B cell (primary cell): ENCODE measurements at places on chromosomes 2 and 18. TPM values are rescaled to one million over a fixed set of nuclear protein-coding genes. Genes with fewer than 3 reads are reported as not detected.

The DOK6 gene
- polyA plus RNA-seq: not detected in 2 replicates

DNA sequence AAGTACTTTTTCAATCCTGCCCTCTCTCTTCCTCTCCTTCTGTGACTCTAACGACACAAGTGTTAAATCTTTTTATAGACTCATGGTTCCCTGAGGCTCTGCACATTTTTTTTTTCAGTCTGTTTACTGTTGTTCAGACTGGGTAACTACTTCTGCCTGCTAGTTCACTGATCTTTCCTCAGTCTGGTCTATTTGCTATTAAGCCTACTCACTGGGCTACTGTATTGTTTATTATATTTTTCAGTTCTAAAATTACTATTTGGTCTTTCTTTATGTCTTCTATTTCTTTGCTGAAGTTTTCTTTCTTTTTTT lies 21.3 kb downstream of the PPP3R1 start:
- DNase-seq: no peak

DNA sequence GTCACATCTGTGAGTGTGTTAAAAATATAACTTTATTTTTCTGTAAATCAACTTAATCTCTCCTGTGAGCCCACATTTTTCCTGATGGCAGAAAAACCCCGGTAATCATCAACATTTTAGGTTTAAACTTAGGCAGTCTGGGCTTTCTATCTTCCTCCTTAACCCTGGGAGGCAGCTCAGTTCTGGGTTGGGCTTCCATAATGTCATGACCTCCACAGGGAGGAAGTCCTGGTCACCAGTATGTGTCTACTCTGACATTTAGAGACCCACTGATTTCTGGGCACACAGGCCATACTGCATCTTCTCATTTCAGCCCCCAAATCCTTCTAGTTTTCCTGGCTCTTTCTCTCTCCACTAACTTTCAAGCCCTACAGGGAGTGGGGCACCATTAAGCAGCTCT lies 181.2 kb downstream of the DYSF start:
- DNase-seq: no peak

DNA sequence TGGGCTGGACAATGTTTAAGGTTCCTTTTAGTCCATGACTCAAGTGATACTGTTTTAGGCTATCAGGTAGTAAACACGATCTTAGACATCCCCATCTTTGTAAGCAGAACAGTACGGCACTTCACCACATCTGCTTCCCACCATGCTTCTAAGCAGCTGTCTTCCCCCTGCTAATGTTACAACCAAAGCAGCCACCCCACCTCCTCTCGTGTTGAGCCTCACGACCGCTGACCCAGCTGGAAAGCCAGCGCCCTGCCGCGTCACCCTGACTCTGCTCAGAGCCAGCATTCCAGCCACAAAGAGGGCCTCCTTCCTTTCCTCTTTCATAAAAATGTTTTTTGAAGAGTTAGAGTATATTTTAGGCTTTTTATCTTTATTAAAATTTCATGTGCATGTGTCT lies 9.4 kb downstream of the MTERF4 start:
- DNase-seq: no peak

GRCh38 chr2:70045932-70046331 lies 41.3 kb upstream of the PCBP1 start:
- no peak for DNase-seq

The PROKR1 gene
- polyA plus RNA-seq: 0.01 TPM in 1 of 2 replicates, not detected in the other

The AGXT gene
- not detected in 2 replicates for polyA plus RNA-seq

- DNase-seq: no peak
Measured at GRCh38 chr2:171225302-171225980, 64.7 kb upstream of the TLK1 start.

GRCh38 chr2:204416236-204416635 lies 129.0 kb upstream of the PARD3B start:
- no peak for DNase-seq

GRCh38 chr2:3042601-3043585 lies 334.7 kb downstream of the EIPR1 start:
- DNase-seq: no peak

The GCA gene
- 17.9 and 24.0 TPM in 2 replicates for polyA plus RNA-seq

DNA sequence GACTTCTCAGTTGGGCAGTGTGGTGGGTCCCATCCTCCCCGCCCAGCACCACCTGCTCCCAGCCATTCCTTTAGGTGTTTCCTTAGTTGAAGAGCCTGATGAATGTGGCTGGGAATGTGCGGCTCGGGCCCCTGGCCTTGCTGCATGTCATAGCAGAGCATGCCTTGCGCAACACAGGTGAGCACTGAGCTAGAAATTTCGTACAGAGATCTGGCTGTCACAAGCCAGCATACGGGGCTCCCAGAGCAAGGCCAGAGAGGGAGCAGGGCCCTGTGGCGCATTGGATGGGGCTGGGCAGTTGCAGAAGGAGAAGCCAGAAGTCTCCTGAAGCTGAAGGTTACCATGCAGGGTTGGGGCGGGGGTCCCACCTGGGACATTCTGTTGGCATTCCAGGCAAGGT lies 129.7 kb downstream of the WDSUB1 start:
- no peak for DNase-seq

DNA sequence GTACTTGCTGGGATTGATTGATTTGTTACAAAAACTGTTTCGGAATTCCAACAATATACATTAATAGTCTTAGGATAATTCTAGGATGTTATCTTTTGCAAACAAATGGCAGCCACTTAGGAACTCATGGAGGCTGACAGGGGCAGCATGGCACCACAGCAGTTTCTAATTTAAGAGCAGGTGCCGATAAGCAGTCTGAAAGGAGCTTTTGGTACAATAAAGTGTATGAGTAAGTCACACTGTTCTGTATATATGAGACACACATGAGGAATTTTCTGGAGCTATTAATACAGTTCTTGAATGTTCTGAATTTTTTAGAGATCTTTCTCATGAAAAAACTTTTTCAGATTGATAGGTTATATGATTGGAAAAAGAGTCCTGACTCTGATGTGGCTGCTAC lies 52.2 kb downstream of the EIF5B start:
- no peak for DNase-seq

GRCh38 chr2:32474381-32474780 lies 117.6 kb downstream of the BIRC6 start:
- DNase-seq: no peak

- no peak for DNase-seq
Measured at GRCh38 chr2:196225213-196225612, 53.8 kb upstream of the STK17B start.

DNA sequence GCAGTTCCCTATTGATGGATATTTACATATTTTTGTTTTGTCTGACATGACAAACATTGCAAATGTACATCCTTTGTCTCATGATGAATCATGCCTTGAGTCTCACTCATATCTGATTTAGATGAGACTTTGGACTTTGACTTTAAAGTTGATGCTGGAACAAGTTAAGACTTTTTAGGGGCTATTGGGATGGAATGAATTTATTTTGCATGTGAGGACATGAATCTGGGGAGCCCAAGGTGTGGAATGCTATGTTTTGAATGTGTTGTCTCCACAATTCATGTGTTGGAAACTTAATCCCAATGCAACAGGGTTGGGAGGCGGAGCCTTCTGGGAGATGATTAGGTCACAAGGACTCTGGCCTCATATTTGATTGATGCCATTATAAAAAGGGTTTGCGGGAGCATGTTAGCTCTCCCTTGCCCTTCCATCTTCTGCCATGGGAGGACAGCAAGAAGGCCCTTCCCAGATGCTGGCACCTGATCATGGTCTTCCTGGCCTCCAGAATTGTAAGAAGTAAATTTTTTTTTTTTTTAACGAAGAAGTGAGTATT lies 29.1 kb upstream of the INO80D start:
- no peak for DNase-seq

DNA sequence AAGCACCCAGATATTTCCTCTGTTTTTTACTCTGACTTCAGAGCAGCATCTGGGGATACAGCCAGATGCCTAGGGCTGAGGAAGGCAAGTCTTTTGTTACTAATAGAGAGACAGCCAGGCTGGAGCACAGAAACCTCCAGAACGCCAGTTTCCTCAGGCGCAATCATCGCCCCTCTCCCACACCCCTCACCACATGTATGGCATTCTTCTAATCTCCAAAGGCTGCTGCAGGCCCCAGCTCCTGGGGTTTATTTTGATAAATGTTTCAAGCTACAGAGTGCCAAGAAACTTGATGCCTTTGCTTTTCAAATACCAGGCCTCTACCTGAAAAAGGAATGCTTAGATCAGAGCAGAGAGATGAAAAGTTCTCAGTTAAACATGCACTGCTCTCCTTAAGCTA lies 283.6 kb downstream of the RBM43 start:
- DNase-seq: no peak

GRCh38 chr2:63856303-63856603 lies 14.6 kb downstream of the UGP2 start:
- DNase-seq: peak; percentile 27

The CNDP1 gene
- 0.12 and 0.19 TPM in 2 replicates for polyA plus RNA-seq

- no peak for DNase-seq
Measured at GRCh38 chr18:69897397-69898108, 50.1 kb downstream of the CD226 start.

- no peak for DNase-seq
Measured at GRCh38 chr2:23280401-23280800, 104.6 kb upstream of the KLHL29 start.

GRCh38 chr2:6926071-6926732 lies 9.0 kb downstream of the RNF144A start:
- DNase-seq: no peak

- DNase-seq: no peak
Measured at GRCh38 chr2:168970711-168971233, 60.4 kb downstream of the ABCB11 start.

GRCh38 chr18:11963991-11964484 lies 17.3 kb upstream of the IMPA2 start:
- DNase-seq: no peak
